ENCODE measurements at places on chromosomes 6 and 20.

GRCh38 chr6:118551063-118552053, 3.3 kb downstream of the PLN start:
- peak; percentile 37 for DNase-seq

GRCh38 chr6:143006787-143007186, 53.9 kb upstream of the AIG1 start:
- DNase-seq: no peak

DNA sequence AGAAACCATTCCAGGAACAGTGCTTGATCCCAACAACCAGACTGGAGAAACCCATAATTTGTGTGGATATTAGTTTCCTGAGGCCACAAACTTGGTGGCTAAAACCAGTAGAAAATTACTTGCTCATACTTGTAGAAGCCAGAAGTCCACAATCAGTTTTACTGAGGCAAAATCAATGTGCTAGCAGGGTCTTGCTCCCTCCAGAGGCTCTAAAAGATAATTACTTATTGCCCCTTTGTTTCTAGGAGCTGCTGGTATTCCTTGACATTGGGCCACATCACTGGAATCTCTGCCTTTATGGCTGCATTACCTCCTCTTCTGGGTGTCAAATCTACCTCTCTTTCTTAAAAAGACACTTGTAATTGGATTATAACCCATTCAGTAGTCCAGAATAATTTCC, 142.2 kb upstream of the SAMD5 start:
- no peak for DNase-seq

DNA sequence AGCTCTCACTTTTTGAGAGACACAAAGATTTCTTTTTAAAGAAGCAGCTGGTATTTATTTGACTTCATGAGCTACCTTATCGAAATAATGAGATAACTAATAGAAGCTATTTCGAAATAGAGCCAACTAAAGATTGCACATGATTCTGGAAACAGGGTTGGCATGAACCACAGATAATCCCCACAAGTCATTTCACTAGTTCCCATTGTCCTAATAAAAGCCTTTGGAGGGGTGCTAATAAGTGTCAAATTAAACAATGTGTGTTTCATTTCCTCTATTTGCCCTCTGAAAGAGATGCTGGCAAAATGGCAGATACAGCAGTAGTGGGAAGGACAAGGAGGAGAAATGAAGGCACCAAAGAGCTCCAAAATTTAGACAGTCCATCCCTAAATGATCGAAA, 78.6 kb upstream of the RIPOR2 start:
- DNase-seq: no peak

DNA sequence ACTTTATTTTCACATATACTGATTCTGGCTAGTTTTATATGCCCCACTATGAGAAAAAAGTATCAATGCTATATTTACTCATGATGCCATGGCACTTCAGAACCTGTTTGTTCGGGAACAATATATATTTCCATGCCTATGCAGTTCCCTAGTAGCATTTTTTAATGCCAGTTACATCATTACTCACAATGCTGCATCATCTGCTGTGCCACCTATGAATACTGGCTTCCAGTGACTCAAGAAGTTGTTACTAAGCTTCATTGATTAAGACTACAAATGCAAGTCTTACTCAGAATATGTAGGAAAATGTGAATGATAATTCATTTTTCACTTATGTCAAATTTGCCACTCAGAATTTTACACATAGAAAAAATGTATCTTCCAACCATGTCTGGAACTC, 97.9 kb downstream of the MAFB start:
- DNase-seq: no peak

GRCh38 chr6:586553-586952, 70.3 kb downstream of the HUS1B start:
- DNase-seq: no peak

DNA sequence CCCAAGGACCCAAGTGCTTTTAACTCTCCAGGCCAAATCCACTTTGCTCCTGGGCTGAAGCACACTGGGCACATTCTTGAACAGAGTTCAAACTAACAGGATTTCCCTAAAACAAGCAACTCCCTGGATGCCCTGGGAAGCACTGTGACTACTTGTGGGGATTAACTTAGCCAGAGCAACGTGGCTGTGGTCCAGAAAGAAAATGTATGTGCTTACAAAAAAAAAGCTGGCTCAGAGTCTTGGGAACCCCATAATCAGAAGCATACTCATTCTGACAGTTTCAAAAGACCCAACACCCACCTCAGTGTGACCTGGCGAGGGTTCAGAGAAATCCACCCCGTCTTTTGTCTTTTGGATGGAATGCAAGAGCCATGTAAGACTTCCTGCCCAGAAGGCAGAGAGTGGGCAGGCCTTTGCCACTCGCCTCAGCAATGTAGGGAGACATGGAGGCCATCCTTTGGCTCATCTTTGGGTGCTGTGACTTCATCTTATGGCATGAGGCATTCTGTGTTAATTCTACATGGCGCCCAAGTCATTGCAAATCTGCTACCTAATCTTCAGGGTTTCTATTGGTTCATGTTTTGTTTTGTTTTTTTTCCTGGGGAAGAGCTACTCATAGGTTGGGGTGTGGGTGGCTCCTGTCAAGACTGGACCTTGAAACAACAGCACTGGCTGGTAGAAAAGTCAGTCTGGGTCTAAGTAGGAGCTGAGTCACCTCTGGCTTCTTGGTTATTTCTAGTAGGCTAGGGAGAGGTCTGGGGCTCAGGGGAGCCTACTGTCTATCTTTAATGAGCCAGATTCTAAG, 248.6 kb upstream of the SUPT3H start:
- DNase-seq: no peak

DNA sequence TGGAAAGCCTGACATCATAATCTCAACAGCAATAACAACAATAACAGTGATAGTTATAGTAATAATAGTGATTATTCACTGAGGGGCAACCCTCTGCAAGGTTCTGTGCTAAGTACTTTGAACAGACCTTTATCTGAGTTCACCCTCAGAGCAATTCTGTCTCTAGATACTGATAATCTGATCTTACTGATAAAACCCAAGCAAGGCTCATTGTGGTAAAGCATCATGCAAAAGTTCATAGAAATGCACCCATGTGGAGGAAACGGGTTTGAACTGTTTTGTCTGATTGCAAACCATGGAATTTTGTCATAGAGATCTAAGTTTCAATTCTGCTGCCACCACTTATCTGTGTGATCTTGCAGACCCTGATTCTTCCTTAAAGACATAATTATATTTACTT, 1.3 kb upstream of the KIAA0408 start:
- no peak for DNase-seq

DNA sequence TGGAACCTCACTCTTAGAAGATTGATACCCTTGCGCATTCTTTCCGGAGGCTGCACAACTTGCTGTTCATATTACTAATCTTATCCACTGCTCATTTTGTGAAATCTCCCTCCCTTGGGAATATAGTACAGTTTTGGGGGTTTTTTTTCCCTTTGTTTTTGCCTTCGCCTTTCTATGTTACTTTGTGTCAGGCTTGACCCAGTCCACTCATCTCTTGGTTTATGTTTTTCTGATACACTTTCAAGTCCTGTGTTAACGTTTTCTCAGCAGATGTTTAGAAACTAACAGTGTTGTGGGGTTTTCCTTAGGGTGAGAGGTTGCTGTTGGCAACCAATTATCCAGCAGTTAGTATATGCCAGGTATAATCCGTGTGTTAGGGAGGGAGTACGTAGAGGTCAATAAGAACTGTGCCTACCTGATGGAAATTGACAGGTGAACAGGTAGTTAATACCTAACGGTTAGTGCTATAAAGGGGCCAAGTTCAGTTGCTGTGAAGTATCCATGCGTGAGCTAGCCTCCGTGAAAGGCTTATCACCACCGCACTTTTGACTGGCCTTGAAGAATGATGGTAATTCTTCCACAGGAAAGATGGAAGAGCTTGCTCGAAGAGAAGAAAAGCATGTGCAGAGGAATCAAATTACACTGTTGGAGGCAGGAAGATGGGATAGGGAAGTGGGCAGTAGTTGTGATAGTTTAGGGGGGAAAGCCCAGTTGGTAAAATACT, 1.4 kb downstream of the NFYA start:
- no peak for DNase-seq

DNA sequence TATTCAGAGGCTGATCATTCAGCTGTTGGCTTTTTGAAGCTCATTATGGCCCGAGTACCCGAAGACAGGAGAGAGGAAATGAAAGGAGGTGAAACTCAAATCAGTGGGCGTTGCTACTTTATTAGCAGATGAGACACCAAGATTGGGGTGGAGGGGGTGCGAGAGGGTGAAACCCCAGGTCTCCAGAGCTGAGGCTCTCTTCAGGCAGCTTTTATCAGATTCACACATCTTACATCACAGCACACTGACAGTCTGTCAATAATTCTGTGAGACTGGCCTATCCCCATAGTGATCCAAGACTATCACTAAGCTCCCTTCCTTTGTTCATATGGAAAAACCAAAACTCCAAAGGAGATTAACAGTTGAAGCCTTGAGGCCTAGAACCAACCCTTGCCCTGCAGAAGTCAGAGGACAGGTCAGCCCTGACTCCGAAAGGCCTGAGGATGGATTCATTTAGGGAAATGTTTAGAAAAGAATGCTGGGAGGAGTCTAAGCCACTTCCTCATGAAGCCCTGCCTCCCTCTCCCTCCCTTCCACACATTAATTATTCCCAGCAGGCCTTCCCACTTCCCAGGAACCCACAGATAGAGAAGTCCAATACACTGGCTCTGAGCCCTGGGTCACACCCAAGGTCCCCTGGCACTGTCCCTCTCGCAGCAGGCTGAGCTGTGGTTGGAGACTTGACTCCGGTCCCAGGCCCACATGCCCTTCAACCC, 23.2 kb downstream of the TRERF1 start:
- peak; percentile 56 for DNase-seq

DNA sequence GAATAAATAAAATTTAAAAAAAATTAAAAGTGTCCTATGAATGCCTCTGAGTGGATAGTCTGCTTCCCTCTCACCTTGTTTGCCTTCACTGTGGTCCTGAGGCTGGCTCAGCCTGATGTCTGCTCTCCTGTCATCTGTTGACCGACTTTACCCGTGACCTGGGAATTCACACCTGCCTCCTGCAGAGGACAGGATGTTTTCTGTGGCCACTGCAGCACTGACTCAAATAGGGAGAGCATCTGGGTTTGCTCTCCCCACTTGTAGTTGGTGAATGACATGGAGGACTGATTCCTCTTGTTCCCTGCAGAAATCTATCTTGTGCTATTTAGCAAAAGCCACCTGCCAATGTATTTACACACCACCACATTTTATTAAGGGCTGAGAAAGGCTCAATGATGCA, 52.4 kb upstream of the ERVFRD-1 start:
- no peak for DNase-seq

DNA sequence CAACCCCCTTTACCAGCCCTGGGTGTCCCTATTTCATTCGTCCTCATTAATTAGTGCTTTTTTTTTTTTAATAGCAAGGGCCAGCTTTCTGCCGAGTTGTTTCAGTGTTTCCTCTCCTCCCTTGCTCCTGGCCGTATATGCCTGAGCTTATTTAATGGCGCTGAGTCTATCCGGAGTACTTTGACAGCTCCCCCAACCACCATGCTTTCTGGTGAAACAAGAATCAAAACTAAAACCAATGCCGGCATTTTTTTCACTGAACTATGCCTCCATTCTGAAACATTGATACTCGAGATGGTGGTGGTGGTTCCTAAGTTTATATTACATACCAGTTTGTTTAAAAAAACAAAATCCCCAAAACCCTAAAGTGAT, 1.2 kb downstream of the DCBLD1 start:
- peak; percentile 8 for DNase-seq

- peak; percentile 78 for DNase-seq
Observed at GRCh38 chr6:42781796-42782688, at the start of gene BICRAL. Gene BICRAL, plus strand, starts transcription at chr6:42782052. Its CDS starts 39,971 bp downstream, at chr6:42822023.

GRCh38 chr6:117482240-117483003, at the start of gene DCBLD1:
Gene DCBLD1, plus strand, starts transcription at chr6:117482674. Its CDS starts 108 bp downstream, at chr6:117482782.
- DNase-seq: peak; percentile 66

- DNase-seq: no peak
Observed at GRCh38 chr6:140048202-140048790, 673.8 kb upstream of the CITED2 start.

DNA sequence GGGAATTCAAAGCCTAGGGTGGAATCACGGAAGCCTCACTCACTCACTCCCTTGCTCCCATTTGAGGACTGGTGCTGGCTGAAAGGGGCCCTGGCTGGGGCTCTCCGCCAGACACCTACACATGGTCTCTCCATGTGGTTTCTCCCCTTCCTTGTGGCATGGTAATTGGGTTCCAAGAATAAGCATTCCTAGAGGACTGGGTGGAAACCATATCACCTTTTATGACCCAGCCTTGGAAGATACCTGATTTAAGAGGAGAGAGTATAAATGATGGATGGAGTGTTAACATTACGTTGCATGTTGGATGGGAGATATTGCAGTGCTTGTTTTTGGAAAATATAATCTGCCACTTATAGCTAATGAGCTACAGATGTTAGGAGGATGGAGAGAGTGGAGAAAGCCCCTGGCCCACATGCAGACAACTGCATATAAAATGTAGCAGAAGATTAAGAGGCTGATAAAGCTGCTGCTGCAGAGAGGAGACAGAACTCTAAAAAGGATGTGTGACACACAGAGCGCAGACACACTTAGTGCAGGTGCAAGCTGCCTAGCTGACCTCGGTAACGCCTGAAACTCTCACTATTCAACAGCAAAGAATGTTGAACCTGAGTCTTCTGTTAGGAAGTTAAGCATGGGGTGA, 23.3 kb upstream of the CDKN1A start:
- DNase-seq: no peak

- no peak for DNase-seq
Observed at GRCh38 chr6:81138236-81138635, 614.2 kb downstream of the TENT5A start.

GRCh38 chr20:5046656-5047339, 45.5 kb upstream of the SLC23A2 start:
- no peak for DNase-seq

GRCh38 chr6:52535711-52536423, 41.0 kb downstream of the TRAM2 start:
- no peak for DNase-seq

- no peak for DNase-seq
Observed at GRCh38 chr6:20237677-20238460, 25.6 kb upstream of the MBOAT1 start.

DNA sequence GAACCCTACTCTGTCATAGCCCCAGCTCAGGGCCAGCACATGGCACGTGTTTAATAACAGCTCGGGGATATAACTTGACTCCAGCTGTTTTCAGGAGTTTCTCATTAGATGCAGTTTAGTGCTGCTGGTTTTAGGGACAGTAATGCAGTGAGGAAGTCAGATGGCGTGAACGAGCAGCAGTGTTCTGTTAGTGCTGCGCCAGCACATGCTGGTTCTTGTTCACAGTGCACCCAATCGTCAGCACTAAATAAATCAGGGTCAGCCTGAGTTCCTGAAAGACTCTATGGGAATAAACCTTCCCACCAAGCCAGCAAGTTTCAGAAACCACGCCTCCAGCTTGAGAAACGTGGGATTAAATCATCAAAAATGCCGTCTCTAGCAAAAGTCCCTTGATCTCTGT, 235.9 kb upstream of the SUPT3H start:
- DNase-seq: no peak

DNA sequence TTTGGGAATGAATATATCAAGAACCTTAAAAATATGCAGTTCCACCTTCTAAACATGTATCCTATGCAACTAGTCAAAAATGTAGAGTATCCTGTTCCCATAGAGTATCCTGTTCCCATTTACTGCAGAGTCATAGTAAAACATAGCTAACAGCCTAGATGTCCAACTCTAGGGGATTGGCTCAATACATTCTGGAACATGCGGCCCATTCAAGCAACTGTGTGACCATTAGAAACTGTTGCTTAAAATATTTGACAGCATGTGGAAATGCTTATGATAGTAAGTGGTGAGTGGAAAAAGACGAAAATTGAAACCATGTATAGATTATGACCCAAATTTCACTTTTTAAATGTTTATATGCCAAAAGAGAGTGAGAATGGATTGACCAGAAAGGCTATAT, 11.2 kb downstream of the FOXP4 start:
- DNase-seq: no peak

Measured in CD4-positive, alpha-beta T cell treated with Interleukin-17A for 4 hours (primary cell).